ENCODE measurements at places on chromosomes 12 and 14.

DNA sequence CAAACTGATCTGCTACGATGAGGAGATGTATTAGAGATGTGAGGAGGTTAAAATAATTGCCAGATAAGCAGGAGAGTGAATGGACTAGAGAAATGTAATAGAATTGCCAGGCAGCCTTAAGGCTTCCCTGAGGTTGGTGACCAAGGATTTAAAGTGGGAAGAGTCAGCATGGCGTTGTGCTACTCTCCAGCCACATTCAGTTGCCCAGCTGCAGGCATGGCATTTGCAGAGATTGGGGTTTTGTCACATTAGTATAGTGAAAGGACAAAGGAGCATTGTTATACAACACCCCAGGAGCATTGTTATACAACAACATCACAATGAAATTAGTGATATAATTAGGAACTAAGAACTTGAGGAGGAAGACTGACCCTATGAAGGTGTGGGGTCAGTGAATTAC is 31.7 kb downstream of the MARK3 start:
- no peak for DNase-seq

DNA sequence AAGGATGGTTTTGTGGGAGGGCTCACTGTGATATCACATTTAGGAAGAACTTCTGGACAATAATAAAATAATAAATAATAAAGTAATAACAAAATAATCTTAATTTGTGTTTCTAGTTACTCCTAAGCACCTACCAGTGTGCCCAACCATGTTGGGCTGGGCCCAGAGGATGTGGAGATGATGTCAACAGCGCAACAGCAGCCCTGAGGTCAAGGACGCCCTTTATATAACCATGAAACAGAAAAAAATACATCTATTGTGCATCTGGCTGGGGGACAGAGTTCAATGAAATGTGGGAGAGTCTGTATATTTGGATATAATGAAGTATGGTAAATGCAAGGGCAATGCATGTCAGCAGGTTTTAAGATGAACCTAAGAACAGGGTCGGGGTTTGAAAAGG is 552.8 kb downstream of the VRK1 start:
- DNase-seq, result no peak

DNA sequence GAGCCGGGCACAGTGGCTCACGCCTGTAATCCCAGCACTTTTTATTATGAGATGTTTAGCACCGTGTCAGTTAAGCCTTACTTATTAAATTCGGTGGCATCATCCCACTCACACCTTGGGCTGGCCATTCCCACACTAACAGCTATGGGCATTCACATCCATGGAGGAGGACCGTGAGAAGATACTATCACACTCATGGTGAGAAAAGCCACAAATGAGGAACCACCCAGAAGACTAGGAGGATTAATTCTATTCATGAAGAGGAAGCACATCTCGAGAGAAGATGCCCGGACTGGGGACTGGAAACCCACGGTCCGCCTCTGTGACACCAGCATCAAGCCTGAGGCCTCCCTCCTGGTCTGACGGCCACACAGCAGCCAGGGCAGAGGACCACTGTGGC is 4.9 kb downstream of the CDC42BPB start:
- DNase-seq, result no peak

DNA sequence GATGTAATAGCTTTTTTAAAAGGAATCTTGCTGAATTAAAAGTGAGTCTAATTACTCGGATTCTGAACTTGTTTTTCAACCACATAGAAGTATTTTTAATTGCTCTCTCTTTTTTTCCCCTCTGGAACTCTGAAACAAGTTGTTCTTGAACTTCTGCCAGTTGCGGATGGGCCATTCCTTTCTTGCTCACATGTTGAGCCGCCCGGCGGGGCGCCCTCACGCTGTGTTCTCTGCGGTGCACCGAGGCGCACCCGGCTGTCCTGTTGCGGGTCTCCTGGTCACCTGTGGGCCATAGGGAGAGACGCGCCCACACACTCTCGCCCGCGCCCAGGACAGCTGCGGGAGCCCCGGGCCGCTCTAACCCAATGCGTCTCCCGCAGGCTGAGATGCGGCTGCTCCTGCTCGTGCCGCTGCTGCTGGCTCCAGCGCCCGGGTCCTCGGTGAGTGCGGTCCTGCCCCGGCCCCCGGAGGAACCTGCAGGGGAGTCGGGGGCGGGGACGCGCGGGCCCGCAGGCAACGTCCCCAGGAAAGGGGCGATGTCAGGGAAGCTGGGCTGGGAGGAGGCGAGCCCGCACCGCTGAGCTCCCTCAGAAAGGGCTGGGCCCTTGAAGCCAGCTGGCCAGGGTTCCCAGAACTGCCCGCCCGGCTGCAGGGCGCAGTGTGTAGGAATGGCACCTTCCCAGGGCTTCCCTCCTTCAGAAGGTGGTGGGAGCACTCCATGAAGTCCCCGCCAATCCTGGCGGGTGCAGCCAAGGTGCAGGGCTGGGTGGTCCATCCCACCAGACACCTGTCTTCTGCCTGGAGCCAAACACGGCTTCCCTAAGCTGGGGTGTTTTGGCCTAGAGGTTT is 2.3 kb downstream of the PAPLN start:
- DNase-seq, result no peak

GRCh38 chr14:76168531-76168930 is 16.8 kb downstream of the GPATCH2L start:
- DNase-seq, result no peak

Measured in CD4-positive, alpha-beta T cell treated with Interleukin-2 at 100 ng/mL for 4 hours (primary cell).